Activated T-helper 1 cell treated with anti-CD3 and anti-CD28 coated beads, Interleukin-2, amount 50 U/mL, for 16 hours (primary cell): ENCODE measurements at places on chromosomes 3 and 15.

- DNase-seq, result no peak
Measured at GRCh38 chr15:70154718-70155347, 57.1 kb upstream of the TLE3 start.

DNA sequence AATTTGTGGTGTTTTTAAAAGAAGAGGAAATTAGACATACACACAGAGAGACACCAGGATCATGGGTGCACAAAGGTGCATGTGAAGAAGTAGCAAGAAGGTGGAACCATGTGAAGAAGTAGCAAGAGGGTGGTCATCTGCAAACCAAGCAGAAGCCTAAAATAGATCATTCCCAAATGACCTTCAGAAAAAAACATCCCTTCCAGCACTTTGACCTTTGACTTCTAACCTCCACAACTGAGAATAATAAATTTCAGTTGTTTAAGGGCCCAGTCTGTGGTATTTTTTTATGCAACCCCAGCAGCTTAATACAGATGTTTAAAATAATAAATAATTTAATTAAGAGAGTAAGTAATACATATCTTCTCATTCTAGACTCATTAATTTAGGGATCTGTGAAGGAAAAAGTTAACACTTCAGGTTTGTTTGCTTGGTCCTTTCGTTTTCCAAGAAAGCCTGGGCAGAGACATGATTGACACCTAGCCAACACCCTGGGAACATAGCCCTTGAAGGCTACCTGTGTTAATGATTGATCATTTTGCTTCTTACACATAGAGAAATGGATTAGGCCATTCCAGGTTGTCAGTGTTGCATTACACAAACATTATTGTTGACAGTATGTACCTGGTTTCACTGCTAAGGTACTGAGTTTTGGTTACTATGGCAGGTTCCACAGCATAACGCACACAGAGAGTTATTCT, 1331.2 kb upstream of the GBE1 start:
- DNase-seq, result no peak

GRCh38 chr3:42569593-42570142, 12.1 kb downstream of the SEC22C start:
- no peak for DNase-seq

- no peak for DNase-seq
Measured at GRCh38 chr3:36730966-36731365, 33.4 kb downstream of the DCLK3 start.

- no peak for DNase-seq
Measured at GRCh38 chr3:126087552-126088175, 3.7 kb upstream of the SLC41A3 start.

DNA sequence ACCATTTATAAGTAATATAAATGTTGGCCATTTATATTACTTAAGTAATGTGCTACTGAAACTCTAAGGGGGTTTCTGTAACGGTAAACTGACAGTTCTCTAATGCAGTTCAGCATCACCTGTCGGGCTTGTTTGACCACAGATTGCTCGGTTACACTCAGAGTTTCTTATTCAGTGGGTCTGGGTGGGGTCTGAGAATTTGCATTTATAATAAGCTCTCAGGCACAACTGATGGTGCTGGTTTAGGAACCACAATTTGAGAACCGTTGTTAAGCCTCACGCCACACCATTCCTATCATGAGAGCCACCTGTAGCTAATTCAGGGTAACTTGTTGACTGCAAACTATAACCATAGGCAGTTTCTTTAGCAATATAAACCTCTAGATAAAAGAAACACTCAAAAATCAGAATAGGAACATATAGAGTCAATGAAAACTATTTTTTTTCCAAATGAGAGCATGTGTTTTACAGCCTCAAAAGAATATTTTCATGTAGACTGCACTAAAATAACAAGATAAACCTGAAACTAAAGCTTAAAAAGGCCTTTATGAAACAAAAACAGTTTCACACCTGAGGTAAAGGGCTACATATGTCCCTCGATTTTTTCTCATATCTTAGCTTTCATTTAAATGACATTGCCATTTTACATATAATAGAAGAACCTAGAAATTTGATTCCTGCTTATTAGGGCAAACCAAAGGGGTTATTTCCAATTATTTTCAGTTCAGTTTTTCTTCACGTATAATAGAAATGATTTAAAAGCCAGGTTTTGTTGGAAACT, 604.8 kb downstream of the UNC13C start:
- no peak for DNase-seq

GRCh38 chr15:40590667-40591050, 3.4 kb upstream of the KNL1 start:
- DNase-seq, result no peak
